ENCODE measurements at places on chromosomes 11 and 22. TPM values are rescaled to one million over a fixed set of nuclear protein-coding genes. Genes with fewer than 3 reads are reported as not detected.

The GNB1L gene
- polyA plus RNA-seq: 5.8 TPM

The OR10S1 gene
- not detected for polyA plus RNA-seq

The CSNK2A3 gene
- polyA plus RNA-seq: 2.6 TPM

The FOLR1 gene
- polyA plus RNA-seq: 50.6 TPM

The CRYBB1 gene
- 1.0 TPM for polyA plus RNA-seq

The MMP8 gene
- polyA plus RNA-seq: 0.06 TPM

The CD3G gene
- 0.07 TPM for polyA plus RNA-seq

- DNase-seq: peak; percentile 29
Measured at GRCh38 chr11:13030857-13031256, 21.7 kb downstream of the RASSF10 start.

GRCh38 chr11:44018127-44018521 lies 29.7 kb upstream of the ACCSL start:
- DNase-seq: no peak

DNA sequence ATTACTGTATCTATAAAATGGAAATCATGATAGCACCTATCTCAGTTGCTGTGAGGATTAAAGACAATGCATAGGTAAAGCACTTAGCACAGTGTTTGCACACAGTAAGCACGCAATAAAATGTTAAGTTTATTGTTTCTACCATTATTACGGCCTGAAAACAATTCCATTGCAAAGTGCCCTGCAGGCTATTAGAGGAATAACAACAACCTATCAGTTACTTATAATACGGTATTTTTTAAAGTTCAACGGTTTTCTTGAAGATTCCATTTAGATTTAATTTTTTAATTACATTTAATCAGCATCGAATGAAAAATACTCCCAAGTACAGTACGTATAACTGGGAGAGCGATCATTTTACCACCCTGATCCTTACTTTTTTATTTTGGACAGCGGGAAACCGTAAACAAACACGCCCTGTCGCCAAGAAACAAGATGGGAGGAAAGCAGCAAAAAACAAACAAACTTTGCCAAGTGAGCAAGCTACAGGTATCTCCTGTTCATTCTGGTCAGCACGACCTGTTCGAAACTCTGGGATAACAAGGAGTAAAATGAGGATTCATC lies 893 bp downstream of the SLC36A4 start:
- peak; percentile 50 for DNase-seq

DNA sequence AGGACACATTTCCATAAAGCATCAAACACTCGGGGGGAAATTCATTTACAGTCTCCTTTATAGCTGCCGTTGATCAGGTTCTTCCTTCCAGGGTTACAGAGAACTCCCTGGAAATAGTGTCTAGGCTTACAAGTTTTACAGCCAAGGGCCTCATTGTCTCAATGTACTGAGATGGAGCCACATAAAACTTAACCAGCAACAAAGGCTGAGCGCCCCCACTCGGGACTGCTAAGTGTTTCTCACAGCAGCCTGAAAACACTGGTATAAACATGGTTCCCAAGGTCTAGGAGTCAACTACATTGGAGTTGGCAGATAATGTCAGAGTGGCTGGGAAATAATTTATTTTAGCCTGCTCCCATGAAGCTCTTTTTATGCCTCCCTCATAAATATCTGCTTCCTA lies 686.2 kb downstream of the OPCML start:
- no peak for DNase-seq

DNA sequence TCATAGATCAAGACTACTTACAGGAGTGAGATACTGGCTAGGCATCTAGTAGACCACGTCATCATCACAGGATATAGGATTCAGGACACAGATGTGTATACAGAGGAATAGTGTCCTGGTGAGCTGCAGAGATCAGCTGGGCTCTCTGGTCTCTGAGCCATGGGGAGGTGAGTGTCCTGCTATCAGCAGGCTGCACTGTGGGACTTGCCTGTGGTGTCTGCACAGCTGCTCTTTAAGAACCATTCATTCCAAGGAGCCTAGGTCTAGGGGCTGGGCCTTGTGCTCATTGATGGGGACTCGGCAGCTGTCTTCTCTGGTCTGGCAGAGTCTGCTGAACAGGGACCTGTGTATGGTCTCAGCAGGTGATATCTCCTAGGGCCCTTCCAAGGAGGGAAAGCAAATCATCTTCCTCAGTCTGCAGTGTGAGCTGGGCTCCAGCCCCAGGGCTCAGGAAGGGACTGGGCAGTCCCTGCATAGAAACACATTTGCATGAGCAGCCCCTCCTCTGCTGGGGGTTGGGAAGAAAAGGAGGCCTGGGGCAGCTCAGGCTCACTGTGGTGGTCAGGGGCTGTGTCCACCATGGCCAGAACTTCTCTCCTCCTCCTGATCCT lies 66.1 kb upstream of the VPREB1 start:
- no peak for DNase-seq

GRCh38 chr11:64164392-64165312 lies 1.3 kb downstream of the MACROD1 start:
- no peak for DNase-seq

GRCh38 chr22:17818649-17819048 lies 44.4 kb upstream of the BID start:
- no peak for DNase-seq

DNA sequence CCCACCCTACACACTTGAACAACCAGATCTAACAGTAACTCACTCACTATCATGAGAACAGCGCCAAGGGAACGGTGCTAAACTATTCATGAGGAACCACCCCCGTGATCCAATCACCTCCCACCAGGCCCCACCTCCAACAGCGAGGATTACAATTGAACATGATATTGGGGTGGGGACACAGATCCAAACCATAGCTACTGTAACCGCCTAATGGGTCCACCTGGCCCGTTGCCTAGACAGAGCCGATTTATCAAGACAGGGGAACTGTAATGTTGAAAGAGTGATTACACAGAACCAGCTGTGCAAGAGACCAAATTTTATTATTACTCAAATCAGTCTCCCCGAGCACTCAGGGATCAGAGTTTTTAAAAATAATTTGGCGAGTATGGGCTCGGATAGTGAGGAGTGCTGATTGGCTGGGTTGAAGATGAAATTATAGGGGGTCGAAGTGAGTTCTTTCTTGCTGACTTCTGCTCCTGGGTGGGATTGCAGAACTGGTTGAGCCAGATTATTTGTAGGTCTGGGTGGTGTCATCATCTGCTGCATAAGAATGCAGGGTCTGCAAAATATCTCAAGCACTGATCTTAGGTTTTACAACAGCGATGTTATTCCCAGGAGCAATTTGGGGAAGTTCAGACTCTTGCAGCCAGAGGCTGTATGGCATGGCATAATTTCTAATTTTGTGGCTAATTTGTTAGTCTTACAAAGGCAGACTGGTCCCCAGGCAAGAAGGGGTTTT lies 17.9 kb upstream of the ZC3H12C start:
- no peak for DNase-seq

DNA sequence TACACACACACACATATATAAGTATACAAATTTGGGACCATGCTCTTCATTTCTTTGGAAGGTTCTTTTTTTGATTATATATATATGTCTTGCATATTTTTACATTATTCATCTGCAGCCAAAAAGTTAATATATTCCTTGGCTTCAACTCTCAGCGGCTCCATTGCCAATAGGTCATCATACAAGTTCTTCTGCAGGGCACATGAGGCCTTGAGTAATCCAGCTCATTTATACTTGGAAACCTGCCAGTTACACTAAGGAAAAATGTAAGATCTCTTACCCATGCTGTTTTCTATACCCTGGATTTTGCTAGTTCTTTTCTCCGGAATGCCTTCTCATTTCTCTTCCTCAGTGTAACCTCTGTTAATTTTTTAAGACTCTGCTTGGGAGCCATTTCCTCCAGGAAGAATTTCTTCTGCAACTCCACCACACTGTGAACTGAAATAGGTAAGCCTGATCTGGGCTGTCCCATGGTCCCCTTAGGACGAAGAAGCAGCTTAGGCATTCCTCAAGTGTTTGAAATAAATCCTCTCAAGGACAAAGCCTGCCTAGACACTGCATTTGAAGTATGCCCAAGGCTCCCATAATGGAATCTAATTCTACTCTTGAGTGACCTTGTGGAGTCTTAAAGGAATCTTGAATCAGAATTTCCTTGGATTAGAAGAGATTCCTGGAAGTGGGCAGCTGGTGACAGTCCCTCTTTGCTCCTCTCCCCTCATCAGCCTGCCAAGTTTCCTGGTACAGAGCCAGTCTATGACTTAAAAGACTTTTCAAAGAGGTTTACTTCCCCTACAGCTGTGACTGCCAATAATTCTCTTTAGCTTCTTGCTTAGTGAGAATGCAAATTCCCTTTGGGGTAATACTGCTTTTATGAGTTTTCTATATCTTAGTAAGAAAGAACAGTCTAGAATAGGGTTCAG lies 182.8 kb downstream of the C11orf87 start:
- DNase-seq: no peak

DNA sequence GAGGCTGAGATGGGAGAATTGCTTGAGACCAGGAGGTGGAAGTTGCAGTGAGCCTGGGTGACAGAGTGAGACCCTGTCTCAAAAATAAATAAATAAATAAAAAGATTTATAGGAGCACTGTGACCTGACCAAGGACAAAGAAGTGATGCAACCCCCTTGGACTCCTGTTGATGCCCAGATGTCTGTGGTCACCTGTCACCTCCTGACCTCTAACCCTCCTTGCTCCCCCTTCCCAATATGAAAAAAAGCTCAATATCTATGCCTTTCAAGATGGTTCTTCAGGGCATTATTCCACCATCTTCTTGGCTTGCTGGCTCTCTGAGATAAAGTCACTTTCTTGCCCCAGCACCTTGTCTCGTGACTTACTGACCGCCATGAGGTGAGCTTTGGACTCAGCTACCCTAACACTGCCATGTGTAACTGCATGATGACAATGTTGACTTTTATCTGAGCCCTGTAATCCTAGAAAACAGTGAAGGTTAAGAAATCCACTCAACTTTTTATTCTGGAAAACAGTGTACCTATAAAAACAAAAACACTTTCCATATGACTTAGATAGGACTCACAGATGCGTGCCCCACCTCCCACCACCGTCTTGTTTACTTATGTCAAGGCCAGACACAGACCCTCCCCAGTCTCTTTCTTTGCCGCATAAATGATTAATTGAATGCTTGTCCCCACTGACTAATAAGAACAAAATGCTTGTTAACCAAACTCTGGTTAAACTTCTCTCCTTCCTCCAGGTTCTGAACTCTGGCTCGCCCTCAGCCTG lies 360.5 kb downstream of the BUD13 start:
- no peak for DNase-seq

DNA sequence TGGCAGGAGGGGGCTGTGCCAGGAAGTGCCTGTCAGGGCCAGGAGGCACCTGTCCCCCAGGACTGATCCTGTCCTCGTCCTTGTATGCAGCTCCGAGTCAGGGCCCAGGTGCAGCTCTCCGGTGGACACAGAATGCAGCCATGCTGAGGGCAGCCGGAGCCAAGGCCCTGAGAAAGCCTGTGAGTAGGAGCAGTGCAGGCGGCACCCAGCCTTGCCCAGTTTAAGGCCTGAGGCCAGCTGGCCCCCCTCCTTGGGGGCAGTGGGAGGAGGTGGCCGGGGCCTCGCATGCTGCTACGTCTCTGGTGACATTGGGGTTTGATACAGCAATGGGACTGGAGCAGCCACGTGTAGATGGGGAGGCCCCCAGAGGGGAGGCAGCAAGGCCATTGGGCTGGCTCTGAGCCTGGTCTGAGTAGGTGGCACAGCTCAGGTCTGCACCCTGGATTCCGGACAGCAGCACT lies 34.9 kb downstream of the SBF1 start:
- no peak for DNase-seq

- DNase-seq: no peak
Measured at GRCh38 chr11:72741429-72741833, 10.8 kb downstream of the ARAP1 start.

- no peak for DNase-seq
Measured at GRCh38 chr22:29690476-29690875, 29.3 kb upstream of the CABP7 start.

- no peak for DNase-seq
Measured at GRCh38 chr11:8638300-8638699, 44.2 kb downstream of the TRIM66 start.

GRCh38 chr11:29280452-29280851 lies 736.4 kb downstream of the KCNA4 start:
- DNase-seq: no peak

GRCh38 chr22:38203855-38204514 lies 2.2 kb downstream of the MAFF start:
- no peak for DNase-seq

- no peak for DNase-seq
Measured at GRCh38 chr11:9861860-9862725, 198.2 kb downstream of the SWAP70 start.

DNA sequence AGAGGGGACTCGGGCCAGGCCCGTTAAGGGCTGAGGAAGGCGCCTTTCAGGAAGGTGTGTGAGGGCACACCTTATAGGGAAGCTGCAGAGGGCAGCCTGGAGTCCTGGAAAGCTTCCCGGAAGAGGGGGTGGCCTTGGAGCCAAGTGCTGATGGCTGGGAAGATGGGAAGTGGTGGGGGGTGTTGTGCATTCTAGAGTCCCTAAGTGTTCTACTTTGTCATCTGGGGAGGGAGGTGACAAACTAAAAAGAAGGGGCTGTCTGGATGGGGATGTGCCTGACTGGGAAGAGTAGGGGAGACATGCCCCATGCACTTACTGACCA lies 6.8 kb downstream of the ZDHHC8 start:
- no peak for DNase-seq

GRCh38 chr11:61773809-61774208 lies 18.6 kb downstream of the TMEM258 start:
- DNase-seq: no peak

- DNase-seq: no peak
Measured at GRCh38 chr22:37133304-37134018, 16.3 kb downstream of the IL2RB start.

GRCh38 chr22:33515795-33516194 lies 404.5 kb downstream of the LARGE1 start:
- DNase-seq: no peak

DNA sequence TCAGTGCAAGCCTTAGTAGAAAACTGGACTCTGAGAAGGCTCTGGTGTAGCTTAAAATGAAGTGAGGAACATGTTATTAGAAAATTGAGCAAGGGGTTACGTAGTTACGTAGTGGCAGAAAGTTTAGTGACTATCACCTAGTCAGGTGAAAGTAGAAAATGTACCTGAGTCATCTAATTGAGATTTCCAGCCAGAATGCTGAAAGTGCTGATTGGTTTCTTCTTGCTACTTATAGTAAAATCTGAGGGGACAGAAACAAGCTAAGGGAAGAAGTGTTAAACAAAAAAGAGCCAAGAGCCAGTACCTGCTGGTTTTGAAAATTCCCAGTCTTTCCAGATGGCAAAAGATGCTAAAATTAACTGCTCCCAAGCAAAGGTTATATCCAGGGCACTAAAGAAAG lies 29.4 kb downstream of the ZNF280B start:
- no peak for DNase-seq

Measured in renal cortex interstitium (tissue), 15 donors.